ENCODE measurements at places on chromosomes 11 and 22. TPM values are rescaled to one million over a fixed set of nuclear protein-coding genes. Genes with fewer than 3 reads are reported as not detected.

DBX1 gene
- total RNA-seq = not detected

DNA sequence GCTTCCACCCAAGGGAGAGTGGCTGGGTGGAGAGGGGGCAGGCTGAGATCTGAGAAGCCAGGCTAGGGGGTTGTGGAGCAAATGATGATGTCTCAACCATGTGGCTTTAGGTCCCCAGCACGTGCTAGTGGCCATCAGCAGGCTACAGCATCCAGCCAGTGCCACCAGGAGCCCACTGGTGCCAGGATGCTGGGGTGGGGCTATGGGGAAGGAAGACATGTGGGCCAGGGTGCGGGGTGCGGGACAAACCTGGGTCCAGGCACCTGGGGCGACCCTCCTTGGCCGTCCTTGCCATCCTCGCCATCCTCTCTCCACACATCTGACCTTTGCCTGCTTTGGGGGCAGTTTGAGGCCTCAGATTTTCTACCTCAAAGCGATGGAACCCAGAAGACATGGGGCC lies 104.3 kb downstream of the KCNQ1 start:
- H3K27me3 ChIP-seq = no peaks in the 10 kb centered on the region
- no peak for DNase-seq
- no peaks in the 10 kb centered on the region for H3K36me3 ChIP-seq
- H3K4me1 ChIP-seq = no peaks in the 10 kb centered on the region
- H3K4me3 ChIP-seq = no peak overlapping the region

GRCh38 chr11:64637334-64638017 lies 46.5 kb downstream of the SLC22A12 start:
- no peak overlapping the region for H3K27ac ChIP-seq
- H3K4me1 ChIP-seq = peaks cover 10% of the 10 kb centered on the region
- no peaks in the 10 kb centered on the region for H3K36me3 ChIP-seq
- no peak overlapping the region for H3K4me3 ChIP-seq
- peaks cover 5% of the 10 kb centered on the region for H3K27me3 ChIP-seq

GRCh38 chr11:129457321-129457720 lies 81.7 kb downstream of the BARX2 start:
- H3K4me3 ChIP-seq = no peak overlapping the region
- H3K27ac ChIP-seq = no peak overlapping the region
- DNase-seq = no peak
- H3K36me3 ChIP-seq = no peaks in the 10 kb centered on the region
- no peaks in the 10 kb centered on the region for H3K4me1 ChIP-seq

THRSP gene
- not detected for total RNA-seq

DNA sequence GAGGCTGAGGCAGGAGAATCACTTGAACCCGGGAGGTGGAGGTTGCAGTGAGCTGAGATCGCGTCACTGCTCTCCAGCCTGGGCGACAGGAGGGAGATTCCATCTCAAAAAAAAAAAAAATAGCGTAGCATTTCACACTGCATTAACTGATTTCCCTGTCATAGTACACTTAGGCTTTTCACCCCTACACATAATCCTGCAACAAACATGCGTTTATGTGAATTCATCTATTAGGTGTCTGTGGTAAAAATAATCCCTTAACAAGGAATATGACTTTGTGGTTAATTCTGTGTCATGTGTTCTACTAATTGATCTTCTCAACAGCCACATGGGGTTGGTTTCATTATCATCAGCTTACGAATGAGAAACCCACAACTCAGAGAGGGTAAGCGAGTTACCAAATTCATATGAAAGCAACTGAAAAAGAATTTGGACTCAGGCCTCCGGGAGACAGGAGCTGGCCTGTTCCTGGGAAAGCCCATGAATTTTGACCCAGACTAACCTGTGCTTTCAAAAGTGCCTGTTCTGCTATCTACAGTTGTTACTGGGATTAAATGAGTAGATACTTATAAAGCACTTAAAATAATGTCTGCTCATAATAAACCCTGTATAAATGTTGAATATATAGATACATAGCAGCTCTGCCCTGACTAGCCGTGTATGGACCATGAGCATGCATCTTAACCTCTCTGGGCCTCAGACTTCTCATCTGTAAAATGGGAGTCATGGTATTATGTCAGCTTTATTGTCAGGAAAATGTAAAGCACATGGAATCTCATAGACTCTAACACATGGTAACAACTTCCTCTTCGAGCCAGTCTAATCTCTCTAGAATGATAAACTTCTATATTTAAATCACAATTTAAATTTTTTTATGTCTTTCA lies 36.6 kb downstream of the KCNJ1 start:
- H3K27ac ChIP-seq = peak overlapping the region; percentile 90
- H3K27me3 ChIP-seq = peaks cover 8% of the 10 kb centered on the region
- peaks cover 27% of the 10 kb centered on the region for H3K4me1 ChIP-seq
- H3K4me3 ChIP-seq = peak overlapping the region; percentile 68
- DNase-seq = no peak

DNA sequence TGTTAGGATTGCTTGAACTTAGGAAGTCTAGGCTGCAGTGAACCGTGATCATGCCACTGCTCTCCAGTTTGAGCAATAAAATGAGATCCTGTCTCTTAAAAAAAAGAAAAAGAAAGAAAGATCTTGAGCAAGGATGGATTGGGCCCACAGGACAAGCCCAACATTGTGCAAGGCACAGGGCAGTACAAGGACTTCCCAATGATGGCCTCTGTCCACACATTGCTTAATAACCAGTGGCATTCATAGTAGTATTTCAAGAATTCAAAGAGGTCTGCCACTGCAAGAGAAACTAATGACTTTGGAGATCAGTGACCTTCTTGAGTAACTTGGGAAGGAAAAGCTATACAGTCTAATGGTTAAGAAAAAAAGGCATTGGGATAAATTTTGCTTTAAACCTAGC lies 44.6 kb downstream of the SEZ6L start:
- no peak for DNase-seq
- no peak overlapping the region for H3K4me3 ChIP-seq
- no peak overlapping the region for H3K27ac ChIP-seq
- H3K27me3 ChIP-seq = peaks cover 8% of the 10 kb centered on the region

DNA sequence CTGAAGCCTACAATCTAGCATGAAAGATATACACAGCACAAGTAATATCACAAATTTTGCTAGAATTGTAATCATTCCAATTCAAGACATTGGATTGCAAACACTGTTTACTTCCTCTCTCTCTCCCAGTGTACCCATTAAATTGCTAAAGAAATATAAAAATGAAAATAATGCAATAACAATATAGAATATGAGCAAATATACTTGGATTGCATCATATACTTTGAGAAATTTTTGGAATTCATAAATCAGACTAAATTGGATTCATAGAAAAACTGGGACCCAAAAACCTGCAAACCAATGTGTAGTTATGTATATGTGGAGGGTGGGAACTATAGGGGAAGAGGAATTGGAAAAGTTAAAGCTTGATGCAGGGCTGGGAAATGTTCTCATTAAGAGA lies 25.0 kb upstream of the OR56A1 start:
- no peak for DNase-seq
- H3K36me3 ChIP-seq = no peaks in the 10 kb centered on the region
- H3K4me1 ChIP-seq = no peaks in the 10 kb centered on the region
- no peak overlapping the region for H3K4me3 ChIP-seq
- peaks cover 7% of the 10 kb centered on the region for H3K27me3 ChIP-seq
